ENCODE measurements at places on chromosomes 16 and 17. TPM values are rescaled to one million over a fixed set of nuclear protein-coding genes. Genes with fewer than 3 reads are reported as not detected.

The EVPL gene
- 63.2 TPM for polyA plus RNA-seq

The C17orf100 gene
- 8.1 TPM for polyA plus RNA-seq

The CES3 gene
- polyA plus RNA-seq = 16.0 TPM

The SLC46A1 gene
- 13.7 TPM for polyA plus RNA-seq

The KLHL10 gene
- 0.06 TPM for polyA plus RNA-seq
